ENCODE measurements at places on chromosomes 2 and 18.

- peak; percentile 95 for DNase-seq
Observed at GRCh38 chr18:58998401-58999203, 133.9 kb downstream of the ZNF532 start.

DNA sequence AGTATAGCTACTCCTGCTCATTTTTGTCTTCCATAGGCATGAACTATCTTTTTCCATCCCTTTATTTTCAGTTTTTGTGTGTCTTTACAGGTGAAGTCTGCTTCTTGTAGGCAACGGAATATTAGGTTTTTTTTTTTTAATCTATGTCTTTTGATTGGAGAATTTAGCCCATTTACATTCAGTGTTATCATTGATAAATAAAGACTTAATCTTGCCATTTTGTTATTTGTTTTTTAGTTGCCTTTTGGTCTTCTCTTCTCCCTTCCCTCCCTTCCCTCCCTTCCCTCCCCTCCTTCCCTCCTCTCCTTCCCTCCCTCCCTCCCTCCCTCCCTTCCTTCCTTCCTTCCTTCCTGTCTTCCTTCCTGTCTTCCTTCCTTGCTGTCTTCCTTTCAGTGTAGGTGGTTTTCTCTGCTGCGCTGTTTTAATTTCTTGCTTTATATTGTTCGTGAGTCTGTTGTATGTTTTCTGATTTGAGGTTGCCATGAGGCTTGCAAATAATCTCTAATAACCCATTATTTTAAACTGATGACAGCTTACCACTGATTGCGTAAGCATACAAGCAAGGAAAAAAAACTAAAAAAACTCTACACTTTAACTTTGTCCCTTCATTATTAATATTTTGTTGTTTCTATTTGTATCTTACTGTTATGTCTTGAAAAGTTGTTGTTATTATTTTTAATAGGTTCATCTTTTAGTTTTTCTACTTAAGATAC is 353.8 kb downstream of the PARD3B start:
- no peak for DNase-seq

GRCh38 chr2:158782136-158782535 is 13.0 kb upstream of the DAPL1 start:
- no peak for DNase-seq

- DNase-seq: no peak
Observed at GRCh38 chr18:21054252-21054821, 57.3 kb downstream of the ROCK1 start.

DNA sequence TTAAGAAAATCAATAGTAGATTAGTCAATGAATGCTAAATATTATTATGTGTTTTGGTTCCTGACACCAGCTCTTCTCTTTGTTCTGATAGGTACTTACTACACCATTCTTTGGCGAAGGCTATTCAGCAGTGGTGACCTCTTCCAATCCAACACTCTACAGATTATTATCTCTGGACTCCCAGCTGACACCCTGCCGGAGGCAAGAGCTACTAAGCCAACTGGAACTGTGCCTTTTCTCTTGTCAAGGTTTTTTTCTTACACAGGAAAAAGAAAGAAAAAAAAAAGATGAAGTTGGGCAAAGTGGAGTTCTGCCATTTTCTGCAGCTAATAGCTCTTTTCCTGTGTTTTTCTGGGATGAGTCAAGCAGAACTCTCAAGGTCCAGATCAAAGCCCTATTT is 11.7 kb downstream of the CDH7 start:
- DNase-seq: no peak

GRCh38 chr2:73292906-73293533 is 328 bp downstream of the EGR4 start:
- no peak for DNase-seq

DNA sequence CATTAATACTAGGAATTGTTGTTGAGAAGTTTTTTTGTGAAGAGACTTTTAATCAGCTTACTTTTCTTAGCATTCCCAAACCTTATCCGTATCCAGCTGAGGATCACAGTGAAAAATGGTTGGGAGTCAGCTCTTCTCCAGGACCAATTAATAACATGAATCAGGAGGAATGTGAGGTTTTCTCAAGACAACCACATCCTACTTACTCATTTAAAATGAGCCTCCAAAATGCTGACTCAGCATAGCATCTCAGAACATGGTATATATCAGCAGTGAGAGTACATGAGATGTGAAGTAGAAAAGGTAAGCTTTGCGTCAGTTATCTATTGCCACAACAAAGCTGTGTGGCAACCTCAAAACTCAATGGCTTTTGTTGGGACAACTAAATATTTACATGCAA is 140.3 kb downstream of the NRP2 start:
- no peak for DNase-seq

- no peak for DNase-seq
Observed at GRCh38 chr2:44970846-44971450, 29.4 kb downstream of the SIX3 start.

DNA sequence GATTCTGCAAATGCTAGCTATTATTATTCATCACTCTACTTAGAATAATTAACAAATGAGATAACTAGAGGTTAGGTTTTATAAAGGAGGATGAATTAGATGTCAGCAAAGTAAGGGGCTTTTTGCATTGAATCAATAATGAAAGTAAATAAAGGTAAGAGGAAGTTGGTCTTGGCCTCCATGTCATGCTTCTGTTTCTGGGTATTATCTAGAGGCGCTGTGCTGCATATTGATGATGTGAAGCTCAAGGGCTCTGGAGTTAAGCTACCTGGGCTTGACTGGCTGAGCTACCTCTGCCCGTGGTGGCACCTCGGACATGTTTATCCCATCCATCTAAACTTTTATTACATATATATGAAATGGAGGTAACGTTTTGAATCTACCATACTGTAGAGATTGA is 350.9 kb downstream of the PARD3B start:
- DNase-seq: no peak

DNA sequence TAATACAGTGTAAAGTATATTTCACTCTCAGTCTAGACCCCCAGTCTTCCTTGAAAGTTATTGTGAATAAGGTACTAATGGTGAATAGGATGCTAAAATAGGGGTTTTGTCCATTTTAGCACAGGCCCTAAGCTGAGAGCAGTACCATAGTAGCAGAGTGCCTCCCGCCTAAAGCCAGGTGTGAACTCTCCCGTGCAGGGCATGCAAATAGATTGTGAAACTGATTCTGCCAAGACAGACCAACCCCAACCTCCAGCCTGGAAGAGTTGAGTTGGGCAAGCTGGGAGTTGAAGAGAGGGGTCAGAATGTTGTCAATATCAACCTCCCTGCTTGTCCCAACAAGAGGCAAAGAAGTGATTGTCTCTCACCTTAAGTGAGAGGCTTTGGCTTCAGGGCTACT is 97.4 kb upstream of the CYRIA start:
- DNase-seq: no peak

DNA sequence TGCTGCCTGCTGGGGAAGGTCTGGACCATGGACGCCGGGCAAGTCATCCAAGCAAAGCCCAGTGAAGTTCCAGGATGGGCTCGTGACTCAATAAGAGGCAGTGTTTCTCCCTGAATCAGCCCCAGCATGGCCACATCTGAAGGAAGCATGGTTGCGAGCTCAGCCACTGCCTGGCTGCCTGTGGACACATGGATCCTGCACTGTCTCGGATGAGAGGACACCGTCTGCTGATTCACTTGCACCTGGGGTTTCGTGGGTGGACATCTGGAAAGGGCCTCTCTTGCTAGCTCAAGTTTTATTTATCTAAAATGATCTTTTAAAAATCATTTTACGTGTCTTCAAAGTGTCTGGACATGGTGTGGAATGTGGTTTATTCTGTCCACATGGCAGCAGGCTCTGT is 224.8 kb upstream of the FN1 start:
- no peak for DNase-seq

DNA sequence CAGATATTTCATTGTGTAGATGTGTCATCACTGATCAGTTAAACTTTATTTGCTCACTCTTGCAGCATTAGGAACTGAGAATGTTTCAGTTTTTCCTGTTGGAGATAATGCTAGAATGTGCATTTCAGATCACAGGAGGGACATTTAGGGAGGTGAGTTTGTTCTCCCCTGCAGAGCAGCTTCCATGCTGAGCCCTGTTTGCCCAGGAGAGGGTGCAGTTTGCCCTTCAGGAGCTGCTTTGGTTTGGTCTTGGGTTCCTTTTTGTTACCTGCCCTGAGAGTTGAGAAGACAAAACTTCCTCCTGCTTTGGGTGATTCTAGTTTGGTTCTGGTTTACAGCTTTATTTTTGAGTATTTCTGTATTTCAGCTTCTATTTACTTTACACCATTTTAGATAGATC is 49.9 kb downstream of the DGKD start:
- DNase-seq: no peak

DNA sequence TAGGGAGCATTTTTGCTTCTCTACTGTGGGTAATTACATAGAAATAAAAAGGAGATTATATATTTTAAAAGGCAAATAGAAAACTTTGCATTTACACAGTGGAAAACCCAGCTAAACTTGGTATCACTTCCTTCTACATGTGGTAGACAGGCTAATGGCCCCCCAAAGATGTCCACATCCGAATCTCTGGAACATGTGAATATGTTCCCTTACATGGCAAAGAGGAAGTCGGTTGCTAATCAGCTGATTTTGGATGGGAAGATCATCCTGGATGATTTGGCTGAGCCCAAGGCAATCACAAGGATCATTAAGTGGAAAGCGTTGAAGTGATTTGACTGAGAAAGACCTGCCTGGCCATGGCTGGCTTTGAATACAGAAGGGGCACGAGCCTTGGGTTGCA is 26.2 kb downstream of the CREG2 start:
- no peak for DNase-seq

GRCh38 chr2:195659982-195660890 is 3.2 kb downstream of the SLC39A10 start:
- DNase-seq: peak; percentile 83

DNA sequence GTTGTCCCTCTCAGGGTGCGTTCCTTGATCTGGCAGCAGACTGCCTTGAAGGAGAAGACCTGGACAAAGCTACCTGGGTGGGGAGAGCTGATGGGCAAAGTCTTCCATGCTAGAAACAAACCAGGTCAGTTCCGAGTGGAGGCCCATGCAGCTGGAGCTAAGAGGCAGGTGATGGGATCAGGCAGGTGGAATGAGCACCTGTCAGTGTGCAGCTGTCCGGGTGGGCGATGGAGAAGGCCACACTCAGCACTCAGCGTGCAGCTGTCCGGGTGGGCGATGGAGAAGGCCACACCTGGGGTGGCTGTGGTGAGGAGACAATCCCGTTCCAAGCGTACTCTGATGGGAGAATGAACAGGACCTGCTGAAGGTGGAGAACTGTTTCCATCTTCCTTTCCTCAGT is 237.3 kb upstream of the MYT1L start:
- DNase-seq: no peak

- peak; percentile 21 for DNase-seq
Observed at GRCh38 chr2:130963849-130964793, 127.4 kb downstream of the ARHGEF4 start.

DNA sequence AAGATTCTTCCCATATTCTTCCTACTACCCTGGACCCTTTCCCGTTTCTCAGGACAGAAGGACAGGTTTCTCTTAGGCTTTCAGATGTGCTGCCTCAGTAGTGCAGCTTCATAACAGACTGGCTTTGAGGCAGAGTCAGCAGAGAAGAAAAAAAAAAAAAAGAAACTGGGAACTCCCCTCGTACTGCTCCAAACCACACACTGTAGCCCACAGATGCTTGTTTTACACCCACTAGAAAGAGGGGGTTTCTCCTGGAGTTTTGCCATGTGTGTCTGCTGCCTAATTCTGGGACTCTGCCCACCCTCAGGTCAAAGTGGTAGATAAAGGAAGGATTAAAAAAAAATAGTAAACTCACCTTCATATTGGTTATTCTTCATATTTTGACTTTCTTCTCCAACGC is 95.9 kb downstream of the NCOA1 start:
- DNase-seq: no peak

- DNase-seq: peak; percentile 40
Observed at GRCh38 chr2:10517351-10518043, 69.4 kb upstream of the ODC1 start.

DNA sequence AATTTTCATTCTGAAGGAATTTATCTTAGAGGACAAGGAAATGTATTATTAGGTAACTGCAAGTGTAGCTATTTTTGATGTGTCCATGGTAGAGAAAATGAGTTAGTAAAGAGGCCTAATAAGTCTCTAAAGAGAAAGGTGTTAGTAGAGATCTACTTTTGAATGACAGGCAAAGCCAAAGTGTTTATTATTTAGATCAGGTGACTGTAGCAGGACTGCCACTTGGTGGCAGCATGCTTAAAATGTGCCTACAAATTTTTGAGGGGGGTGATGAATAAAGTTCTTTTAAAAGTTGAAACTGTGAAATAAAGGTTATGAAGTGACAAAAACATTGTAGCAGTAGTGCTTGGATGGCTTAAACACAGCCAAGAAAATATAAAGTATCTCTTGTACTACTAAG is 421.5 kb upstream of the MEIS1 start:
- no peak for DNase-seq

GRCh38 chr18:58315739-58316215 is 271.8 kb downstream of the NEDD4L start:
- no peak for DNase-seq

DNA sequence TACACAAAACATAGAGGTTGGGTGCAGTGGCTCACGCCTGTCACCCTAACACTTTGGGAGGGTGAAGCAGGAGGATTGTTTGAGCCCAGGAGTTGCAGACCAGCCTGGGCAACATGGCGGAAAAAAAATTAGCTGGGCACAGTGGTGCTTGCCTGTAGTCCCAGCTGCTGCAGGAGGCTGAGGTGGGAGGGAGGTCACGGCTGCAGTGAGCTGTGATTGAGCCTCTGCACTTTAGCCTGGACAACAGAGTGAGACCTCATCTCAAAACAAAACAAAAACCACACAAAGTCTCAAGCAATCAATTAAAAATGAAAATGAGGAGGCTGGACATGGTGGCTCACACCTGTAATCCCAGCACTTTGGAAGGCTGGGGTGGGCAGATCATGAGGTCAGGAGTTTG is 4.9 kb downstream of the NOP58 start:
- DNase-seq: no peak
